ENCODE measurements at places on chromosomes 7 and 10.

DNA sequence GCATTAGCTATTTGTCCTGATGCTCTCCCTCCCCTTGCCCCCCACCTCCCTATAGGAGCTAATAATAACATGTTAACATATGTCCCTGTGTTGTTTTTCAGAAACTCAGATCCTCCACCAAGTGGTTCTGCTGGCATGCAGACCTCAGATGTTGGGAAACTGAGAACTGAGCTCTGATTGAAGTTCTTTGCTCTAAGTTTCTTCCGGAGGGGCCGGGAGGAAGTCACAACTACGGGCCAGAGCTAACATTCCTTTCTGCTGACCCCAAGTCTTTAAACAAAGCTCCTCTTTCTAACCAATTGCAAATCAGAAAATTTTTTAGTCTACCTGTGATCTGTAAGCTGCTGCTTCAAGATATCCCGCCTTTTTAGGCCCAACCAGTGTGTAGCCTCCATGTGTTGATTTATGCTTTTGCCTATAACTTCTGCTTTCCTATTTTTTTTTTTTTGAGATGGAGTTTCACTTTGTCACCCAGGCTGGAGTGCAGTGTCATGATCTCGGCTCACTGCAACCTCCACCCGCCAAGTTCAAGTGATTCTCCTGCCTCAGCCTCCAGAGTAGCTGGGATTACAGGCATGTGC, 66.6 kb downstream of the LYZL1 start:
- no peak for DNase-seq

DNA sequence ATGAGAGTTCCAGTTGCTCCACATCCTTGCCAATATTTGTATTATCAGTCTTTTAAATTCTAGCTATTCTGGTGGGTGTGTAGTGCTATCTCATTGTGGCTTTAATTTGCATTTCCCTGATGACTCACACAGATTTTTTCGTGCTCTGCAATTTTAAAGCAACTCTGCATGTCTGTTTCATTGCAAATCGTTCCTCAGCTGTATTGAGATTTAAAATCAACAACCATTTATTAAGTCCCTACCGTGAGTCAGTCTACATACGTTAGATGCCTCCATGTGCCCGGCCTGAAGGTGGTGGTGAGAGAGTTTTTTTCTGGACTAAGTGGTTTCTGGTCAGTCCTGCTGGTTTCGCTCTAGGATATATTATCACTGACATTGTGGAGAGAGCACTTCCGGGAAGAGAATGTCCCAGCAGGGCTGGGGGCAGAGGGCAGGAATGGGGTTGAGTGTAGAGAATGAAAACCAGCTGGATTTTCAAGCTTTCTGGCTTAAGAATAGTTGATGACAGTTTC, 8.4 kb upstream of the HYCC1 start:
- DNase-seq, result no peak

DNA sequence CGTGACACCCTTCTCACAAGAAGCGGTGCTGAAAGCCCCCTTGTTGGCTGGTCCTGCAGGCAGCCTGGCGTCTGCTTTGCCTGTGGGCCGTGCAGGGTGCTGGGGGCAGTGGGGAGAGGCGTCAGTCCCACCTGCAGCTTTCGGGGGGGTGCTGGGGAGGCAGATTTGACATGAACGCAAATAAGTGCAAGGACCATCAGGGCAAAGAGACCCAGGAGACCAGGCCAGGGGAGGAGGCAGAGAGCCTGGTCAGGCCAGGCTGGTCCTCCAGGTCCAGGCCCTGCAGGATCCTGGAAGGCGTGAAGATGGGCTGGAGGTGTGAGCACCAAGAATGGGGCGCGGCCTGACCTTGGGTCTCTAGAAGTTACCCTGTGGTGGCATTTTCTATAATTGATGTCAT, 81.6 kb downstream of the MGMT start:
- no peak for DNase-seq

GRCh38 chr7:156662277-156662676, 21.7 kb downstream of the RNF32 start:
- no peak for DNase-seq

GRCh38 chr7:4642468-4643203, 39.5 kb upstream of the FOXK1 start:
- DNase-seq, result no peak

DNA sequence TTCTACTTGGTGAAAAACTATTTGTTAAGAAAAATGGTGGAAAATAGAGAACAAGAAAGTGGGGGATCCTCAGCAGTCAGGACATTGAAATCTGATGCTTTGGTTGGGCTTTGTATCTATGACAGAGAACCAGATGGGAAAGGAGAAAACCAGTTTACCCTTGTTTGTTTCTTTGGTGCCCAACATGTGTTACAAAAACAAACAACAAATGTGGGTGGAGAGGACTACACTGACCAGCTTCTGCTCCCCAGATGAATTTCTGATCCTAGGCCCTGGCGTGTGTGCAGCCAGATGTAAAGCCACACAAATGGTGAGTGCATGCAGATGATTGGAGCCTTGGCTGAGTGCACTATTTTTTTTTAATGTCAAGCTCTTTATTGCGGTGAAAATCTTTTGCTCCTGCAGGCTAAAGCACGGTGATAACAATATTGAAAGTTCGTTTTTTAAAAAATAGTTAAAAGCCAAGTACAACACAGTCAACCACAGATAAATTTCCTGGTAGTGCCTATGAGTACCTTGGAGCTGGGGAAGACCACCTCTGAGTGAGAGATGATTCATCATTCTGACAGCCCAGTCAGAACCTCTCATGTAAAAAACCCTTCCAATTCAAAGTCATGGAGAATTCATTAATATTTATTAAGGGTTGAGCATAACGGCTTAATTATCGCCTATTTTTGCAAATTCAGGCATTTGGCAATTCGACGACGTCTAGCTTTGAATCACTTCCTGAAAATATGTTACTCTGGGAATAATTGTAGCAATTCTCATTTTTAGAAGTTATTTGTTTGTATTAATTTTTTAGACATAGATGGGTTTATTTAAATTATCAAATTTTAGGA, 163.7 kb downstream of the AGMO start:
- DNase-seq, result no peak

DNA sequence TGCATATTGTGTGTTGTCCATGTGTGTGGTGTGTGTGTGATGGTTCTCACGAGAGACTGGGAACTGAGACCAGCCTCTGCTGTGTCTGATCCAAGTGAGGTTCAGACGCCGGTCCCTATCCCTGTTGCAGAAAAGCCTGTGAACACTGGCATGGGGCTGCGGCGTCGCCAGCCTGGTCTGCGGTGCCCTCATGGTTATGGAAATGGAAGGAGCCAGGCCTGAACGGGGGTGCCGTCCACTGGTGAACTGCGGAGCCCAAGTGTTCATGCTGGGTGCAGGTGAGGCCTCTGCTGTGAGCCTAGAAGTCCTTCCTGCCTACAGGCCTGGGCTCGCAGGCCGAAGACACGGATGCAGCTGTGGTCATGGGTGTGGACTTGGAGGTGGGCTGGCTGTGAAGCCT, 18.7 kb upstream of the NCAPG2 start:
- DNase-seq, result no peak

GRCh38 chr7:31327071-31327470, 13.5 kb downstream of the NEUROD6 start:
- no peak for DNase-seq

GRCh38 chr7:26447116-26447515, 155.5 kb downstream of the SNX10 start:
- no peak for DNase-seq

GRCh38 chr10:19654576-19654975, 161.7 kb upstream of the PLXDC2 start:
- no peak for DNase-seq

DNA sequence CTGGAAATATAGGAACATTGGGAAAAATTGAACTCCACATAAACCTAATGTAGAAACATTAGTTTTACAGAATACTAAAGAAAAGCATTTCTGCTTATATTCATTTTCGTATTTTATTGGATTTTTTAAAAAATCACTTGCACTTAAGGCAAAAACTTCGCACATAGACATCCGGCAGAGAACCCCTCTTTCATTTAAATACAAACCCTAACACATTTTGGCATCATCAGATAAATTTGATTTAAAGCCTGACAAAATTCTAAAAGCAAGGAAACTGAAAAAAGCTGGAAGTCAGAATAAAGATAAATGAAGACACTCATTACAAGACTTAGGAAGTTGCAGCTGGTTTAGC, 396 bp upstream of the EXOC4 start:
- no peak for DNase-seq

DNA sequence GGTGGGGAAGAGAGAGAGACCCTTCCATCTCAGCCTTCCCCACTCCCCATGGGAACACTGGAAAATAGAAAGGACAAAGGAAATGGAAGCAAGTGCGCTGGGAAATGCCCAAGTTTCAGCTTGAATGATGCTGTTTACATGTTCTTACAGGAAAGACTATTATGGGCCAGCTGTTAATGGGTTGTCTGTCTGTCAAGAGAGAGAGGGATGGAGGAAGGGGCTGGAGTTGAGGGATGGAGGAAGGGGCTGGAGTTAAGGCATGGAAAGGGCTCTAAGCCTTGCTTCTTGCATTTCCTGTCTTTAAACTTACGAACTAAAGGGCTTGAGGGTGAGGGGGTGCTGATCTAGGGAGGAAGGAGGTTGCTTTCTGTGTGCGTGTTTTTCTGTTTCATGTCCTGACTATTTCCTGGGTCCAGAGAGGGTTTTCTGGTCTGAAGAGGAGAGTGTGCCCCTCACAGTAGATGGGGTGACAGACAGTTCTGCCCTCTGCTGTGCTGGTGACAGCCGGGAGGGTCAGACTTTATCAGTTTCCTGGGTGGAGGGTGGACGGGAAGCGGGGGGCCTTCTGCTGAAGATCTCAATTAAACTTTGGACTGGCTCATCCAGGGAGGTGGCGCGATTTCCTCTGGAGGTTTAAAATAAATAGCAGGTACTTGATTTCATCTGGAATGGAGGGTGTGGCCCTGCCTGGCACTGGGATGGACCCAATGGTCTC, 30.5 kb downstream of the GRK5 start:
- no peak for DNase-seq

DNA sequence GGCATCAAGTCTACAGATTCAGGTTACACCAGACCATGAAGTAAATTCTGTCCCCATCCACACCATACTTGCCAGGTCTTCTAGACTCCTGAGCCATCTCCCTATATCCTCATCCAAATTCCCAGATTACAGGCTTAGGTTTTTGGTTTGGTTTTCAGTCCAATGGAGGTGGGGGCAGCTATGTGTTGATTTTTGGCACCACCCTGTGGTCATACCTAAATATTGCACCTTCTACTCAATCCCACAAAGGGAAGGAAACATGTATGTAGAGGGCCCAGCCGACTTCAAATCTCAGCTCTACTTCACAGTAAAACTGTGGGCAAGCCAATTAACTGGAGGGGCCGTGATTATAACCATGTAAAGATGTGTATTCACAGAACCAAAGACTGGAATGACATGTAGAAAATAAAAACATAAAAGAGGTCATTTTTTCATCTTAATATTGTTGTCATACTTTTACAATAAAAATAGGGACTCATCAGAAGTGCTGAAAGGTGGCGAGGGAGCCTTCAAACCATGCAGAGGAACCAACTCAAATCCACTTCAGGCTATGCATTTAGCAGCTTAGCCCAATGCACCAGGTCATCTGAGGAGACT, 19.8 kb downstream of the ERCC6 start:
- peak; percentile 33 for DNase-seq

GRCh38 chr7:25122373-25122772, 2.7 kb downstream of the CYCS start:
- no peak for DNase-seq

GRCh38 chr7:132402751-132403245, 173.5 kb downstream of the PLXNA4 start:
- no peak for DNase-seq

GRCh38 chr10:88390041-88390440, 193.1 kb downstream of the RNLS start:
- no peak for DNase-seq

- no peak for DNase-seq
Measured at GRCh38 chr7:77710861-77711260, 14.6 kb downstream of the RSBN1L start.

DNA sequence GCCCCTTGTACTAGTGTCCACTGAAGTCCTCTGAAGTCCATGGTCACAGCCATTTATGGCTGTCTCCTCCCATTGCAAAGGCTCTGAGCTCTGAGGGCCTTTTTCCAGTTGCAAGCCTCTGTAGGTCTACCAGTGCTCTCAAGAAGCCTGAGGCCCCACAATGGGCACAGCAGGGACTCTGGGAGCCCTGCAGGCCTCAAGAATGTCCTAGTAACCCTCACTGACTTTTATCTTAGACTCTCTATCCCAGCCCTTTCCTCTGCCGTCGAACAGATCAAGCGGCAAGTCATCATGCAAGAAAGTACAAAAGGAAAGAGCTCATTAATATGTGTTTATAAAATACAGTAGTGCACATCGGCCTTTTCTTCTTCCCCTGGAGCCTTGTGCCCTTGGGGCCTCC, 23.4 kb downstream of the VWA2 start:
- DNase-seq, result no peak

- DNase-seq, result no peak
Measured at GRCh38 chr10:33524966-33525365, 190.5 kb upstream of the NRP1 start.

- no peak for DNase-seq
Measured at GRCh38 chr10:100653957-100654781, 91.2 kb upstream of the PAX2 start.

- DNase-seq, result no peak
Measured at GRCh38 chr7:69656890-69657289, 58.6 kb downstream of the AUTS2 start.

- no peak for DNase-seq
Measured at GRCh38 chr7:115968596-115968995, 62.0 kb downstream of the TFEC start.

- DNase-seq, result no peak
Measured at GRCh38 chr10:89085153-89085552, 94.6 kb downstream of the FAS start.

DNA sequence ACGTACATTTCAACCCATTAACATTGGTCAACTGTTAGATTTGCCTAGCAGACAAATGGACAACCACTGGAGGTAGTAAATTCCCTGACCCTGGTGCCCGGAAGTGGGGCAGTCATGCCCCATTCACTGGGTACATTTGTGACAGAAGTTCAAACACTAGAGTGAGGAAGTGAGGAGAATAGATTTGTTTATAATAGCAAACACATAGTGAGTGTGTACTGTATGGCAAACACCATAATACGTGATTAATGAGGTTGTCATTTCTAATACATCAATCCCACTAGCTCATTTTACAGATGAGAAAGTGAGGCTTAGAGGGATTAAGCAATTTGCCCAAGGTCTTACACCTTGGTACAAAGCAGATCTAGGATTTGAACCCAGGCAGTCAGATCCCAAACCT, 181.9 kb upstream of the MKLN1 start:
- DNase-seq, result no peak

DNA sequence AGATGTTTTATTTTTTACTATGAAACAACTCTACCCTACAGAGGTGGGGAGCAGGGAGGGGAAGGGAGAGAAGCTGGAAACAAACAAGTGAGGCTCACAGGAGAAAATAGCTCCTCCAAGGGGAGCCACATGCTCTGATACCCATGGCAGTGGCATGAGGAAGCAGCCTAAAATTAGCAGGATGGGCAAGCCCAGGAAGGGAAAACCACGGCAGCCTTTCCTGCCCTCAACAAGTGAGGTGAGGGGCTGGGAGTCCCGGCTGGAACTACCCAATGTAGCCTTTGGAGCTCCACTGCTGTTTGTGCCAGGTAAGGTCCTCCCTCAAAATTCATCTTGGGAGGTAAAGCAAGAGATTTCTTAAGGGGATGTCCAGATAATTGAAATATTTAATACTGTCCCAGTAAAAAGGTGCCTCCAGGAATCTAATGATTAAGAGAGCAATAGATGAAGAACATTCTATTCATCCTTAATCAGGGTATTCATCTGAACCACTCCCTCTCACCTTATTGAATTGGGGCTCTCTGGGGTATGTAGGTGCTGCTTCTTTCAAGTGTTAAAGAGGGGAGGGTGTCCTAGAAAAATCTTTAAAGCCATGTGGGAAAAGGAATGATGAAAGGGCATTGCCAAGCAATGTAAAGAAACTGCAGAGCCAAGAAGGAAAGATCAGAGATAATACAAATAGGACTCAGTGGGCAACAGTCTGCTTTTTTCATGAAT, 12.8 kb upstream of the HERC4 start:
- DNase-seq, result no peak

Measured in CD4-positive, alpha-beta T cell treated with Interleukin-6 at 100 ng/mL for 8 hours (primary cell).